ENCODE measurements at places on chromosomes 4 and X. TPM values are rescaled to one million over a fixed set of nuclear protein-coding genes. Genes with fewer than 3 reads are reported as not detected.
A peak's percentile ranks its signal among the peaks of the same experiment; 100 is the strongest.

GRCh38 chr4:3766036-3766784 is at the start of gene ADRA2C:
ADRA2C (plus strand) TSS chr4:3766385; CDS start chr4:3766607, 222 bp downstream.
- DNase-seq: no peak

- no peak for DNase-seq
Observed at GRCh38 chrX:11992271-11992670, 146.0 kb upstream of the FRMPD4 start.

DNA sequence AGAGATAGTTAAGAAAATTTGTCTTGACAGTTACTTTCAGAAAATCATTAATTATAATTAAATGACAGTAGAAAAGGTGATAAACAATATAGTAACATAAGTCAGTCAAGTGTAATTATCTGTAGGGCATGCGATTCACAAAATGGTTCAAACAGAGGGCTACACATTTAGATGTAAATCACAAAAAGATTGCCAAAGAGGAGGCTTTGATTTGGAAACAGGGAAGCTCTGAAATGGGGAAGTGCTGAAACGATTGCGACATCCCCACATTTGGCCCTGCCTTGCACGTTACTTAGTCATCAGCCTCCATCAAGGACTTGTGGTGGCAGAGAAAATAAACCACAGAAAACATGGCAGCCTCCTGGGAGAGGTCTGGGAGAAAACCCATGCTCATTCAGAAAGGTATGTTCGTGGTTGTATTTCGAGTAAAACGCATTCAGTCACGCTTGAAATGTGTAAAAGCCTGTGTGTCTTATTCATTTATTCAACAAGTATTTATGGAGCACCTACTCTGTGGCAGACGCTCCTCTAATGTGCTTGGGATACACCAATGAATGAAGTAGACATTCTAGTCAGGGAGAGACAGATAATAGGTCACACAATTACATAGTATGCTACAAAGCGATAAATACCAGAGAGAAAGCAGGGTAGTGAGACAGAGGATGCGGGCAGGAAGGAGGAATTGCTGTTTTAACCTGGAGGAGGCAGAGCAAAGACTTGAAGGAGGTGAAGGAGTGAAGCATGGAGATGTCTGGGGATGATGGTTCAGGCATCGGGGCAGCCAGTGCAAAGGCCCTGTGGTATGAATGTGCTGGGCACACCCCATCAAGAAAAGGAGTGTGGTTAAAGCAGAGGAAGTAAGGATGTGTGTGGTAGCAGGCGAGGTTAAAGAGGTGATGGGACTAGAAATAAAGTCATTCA is 7.8 kb downstream of the RBM47 start:
- DNase-seq: peak; percentile 40

GRCh38 chr4:7757501-7758471 is 181.9 kb downstream of the AFAP1 start:
- DNase-seq: no peak

GRCh38 chrX:98350940-98351339 is 1467.2 kb downstream of the RPA4 start:
- DNase-seq: no peak

- DNase-seq: no peak
Observed at GRCh38 chr4:51865717-51866116, 22.8 kb downstream of the DCUN1D4 start.

DNA sequence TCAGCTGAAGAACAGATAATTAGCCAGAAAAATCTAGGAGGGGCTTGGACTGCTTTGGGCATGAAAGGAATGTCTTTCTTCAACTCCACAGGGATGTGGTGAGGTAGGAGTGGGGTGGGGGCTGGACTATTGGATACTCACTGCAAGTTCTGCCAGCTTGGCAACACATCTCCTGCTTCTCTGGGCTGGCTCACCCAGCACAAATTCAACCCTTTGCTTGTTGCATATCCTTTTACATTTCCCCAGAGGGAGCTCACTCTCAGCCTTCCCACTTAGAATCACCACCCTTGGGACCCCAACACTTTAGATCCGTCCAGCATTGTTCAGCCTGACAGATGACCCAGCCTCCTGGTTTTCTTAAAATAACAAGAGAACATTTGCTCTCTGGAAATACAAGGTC is 120.6 kb downstream of the KDR start:
- no peak for DNase-seq

GRCh38 chr4:149050840-149051239 is 608.6 kb upstream of the NR3C2 start:
- DNase-seq: no peak

GRCh38 chr4:47238667-47239066 is 207.3 kb downstream of the GABRB1 start:
- no peak for DNase-seq

DNA sequence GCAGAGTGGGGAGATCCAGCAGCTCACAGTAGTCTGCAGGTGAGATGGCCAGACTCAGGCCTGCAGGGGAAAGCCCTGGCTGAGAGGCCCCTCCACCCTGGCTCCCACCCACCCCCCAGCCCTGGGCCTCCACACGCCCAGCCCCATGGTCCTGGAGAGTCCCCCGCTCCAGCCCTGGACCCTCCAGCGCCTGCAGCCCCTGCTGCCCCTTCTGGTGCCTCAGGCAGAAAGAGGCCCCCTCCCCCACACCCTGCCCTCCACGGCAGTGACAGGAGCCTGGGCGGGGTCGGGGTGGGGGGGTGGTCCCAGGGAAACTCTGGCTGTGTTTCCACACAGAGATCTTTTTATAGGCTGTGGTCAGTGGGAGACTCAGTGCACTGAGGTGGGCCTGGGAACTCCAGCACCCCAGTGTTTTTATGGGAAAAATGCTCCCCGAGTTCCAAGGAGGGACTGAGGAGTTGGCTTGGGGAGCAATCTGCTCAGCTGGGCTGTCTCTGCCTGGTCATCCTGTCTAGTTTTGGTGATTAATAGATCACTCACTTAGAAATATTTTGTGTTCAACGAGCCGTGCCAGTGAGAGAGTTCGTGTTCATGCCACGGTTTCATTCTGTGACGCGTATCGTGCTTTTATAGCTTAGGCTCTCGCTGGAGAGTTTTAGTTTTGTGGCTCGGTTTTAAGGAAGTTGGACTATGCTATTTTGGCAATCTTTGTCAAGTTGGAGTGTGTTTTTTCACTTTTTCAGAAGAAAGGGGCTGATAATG is 53.1 kb upstream of the HGFAC start:
- no peak for DNase-seq

GRCh38 chrX:113726009-113726408 is 857.9 kb upstream of the HTR2C start:
- DNase-seq: no peak

- DNase-seq: no peak
Observed at GRCh38 chr4:184814686-184815045, 11.1 kb downstream of the ACSL1 start.

DNA sequence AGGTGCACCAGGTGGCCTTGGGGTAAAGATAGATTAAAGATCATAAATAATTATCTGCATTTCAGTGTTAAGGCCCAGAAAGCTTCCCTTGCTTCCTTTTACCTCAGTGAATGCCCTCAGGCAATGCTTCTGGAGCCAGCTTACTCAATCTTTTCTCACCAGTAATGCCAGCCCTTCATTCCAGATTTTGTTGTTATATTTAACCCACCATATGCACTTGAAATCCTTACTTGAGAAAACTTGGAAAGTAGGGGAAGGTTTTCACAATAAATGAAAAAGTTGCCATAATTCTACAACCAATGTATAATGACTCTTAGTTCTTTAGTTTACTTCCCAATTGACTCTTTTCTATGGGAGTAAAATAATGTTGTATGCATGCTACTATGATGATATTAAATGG is 17.1 kb upstream of the PBDC1 start:
- DNase-seq: no peak

GRCh38 chrX:119602701-119603255 is 3.4 kb downstream of the NKRF start:
- no peak for DNase-seq

GRCh38 chr4:29966386-29966785 is 753.8 kb upstream of the PCDH7 start:
- DNase-seq: no peak

- DNase-seq: no peak
Observed at GRCh38 chr4:168651374-168651773, 154.5 kb downstream of the PALLD start.

GRCh38 chr4:128388352-128388630 is 100.7 kb upstream of the PGRMC2 start:
- DNase-seq: no peak

DNA sequence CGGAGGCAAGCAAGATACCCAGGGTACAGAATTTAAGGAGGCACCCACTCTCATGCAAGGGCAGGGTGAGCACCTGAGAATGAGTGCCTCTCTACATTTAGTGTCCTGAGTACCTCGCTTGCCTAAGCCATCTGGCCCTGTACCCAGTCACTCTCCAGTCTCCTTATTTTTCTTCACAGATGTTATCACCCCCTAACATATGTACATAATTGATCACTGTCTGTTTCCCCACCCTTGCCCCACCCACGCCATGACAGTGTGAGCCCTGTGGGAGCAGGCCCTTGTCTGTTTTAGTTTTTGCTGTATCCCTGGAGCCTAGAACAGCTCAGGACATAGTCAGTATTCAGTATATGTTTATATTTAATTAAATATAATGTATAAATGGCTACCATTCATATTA is 113.6 kb downstream of the SPRY1 start:
- DNase-seq: no peak

- no peak for DNase-seq
Observed at GRCh38 chr4:25632135-25632534, 23.5 kb upstream of the SLC34A2 start.

DNA sequence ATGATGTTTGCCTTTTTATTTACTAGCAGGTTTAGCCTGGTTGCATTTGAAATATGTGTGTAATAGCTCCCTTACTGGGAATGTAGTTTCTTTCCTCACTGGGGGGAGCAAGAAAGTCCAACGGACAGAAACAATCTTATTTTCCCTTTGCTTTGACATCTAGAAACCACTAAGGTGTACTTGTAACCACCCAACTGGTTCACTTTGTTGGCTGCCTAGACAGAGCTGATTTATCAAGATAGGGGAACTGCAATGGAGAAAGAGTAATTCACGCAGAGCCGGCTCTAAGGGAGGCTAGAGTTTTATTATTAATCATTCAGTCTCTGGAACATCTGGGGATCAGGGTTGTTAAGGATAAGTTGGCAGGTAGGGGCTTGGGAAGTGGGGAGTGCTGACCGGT is 30.3 kb downstream of the XG start:
- no peak for DNase-seq

- DNase-seq: no peak
Observed at GRCh38 chr4:147518086-147518485, 37.2 kb downstream of the EDNRA start.

- no peak for DNase-seq
Observed at GRCh38 chrX:17038681-17039161, 92.3 kb downstream of the REPS2 start.

- DNase-seq: no peak
Observed at GRCh38 chr4:3749081-3749480, 17.1 kb upstream of the ADRA2C start.

- no peak for DNase-seq
Observed at GRCh38 chr4:144289667-144290428, 149.3 kb upstream of the GYPA start.

DNA sequence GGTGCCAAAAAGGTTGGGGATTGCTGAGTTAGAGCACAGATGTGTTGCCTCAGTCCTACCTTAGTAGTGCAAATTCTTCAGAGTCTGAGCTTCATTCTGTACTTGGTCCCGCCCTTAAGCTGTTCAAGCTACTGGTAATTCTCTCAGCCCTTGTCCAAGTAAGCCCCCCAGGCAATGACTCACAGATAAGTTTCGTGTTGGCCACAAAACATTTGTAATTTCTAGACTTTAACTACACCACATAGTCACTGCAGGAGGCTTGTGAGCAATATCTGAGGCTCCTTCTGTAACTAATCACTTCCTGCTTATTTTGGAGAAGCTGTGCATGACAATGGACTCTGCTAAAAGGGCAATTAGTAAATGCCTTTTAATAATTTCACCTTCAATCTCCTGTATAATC is 1420.5 kb downstream of the PCDH7 start:
- DNase-seq: no peak

GRCh38 chrX:115259238-115259875 is 25.5 kb upstream of the LRCH2 start:
- no peak for DNase-seq

DNA sequence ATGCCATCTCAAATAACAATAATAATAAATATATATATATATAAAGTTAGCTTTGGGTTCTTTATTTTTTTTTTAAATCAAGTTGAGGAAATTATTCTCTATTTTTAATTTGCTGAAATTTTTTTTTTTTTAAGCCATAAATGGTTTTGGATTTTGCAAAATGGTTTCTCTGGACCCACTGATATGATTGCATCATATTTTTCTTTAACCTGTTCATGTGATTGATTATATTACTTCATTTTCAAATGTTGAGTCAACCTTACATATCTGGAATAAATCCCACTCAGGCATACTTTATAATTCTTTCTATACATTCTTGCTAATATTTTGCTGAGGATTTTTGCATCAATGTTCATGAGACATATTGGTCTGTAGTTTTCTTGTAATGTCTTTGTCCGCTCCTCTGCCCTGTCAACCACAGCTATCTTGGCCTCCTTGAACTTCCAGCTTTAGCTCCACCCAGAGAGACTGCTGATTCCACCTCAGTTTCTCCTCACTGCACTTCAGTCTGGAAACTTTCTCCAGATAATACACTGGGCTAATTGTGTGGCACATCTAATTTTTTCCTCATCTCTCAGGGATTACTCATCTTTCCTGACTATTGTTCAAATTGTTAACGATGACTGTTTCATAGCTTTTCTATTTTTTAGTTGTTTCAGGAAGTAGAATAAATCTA is 160.9 kb upstream of the GIMD1 start:
- no peak for DNase-seq

DNA sequence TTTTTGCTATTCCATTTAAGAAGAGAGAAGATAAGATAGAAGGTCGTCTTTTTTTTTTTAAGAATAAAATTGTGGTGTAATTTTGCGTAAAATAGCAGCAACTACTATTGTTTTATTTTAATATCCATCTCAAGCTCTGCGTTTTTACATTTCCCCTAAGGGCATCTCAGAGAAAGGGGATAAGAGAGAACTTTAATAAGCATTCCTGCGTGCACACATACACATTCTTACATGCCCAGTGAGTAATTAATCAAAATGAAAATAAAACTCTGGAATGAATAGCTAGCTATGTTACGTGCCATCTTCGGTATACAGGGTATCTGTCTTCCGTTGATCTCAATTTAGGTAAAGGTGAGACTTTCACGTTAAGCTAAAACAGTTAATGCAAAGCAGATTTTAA is 200.3 kb upstream of the TENM3 start:
- DNase-seq: no peak

GRCh38 chrX:44570522-44570921 is 27.9 kb upstream of the FUNDC1 start:
- no peak for DNase-seq

- no peak for DNase-seq
Observed at GRCh38 chrX:81779701-81780100, 577.8 kb downstream of the SH3BGRL start.

Gene MAGEA6
- total RNA-seq: not detected

Gene ZNF330
- 43.7 TPM for total RNA-seq

Gene TRPC3
- 0.55 TPM for total RNA-seq

Gene GPR173
- total RNA-seq: 0.08 TPM

Gene SGMS2
- total RNA-seq: not detected

Gene F8A3
- total RNA-seq: 11.9 TPM

Gene UTP3
- total RNA-seq: 39.1 TPM

Gene CHRDL1
- not detected for total RNA-seq

Gene FAM90A26
- total RNA-seq: not detected

Measured in activated naive CD8-positive, alpha-beta T cell treated with anti-CD3 and anti-CD28 coated beads, Interleukin-2, amount 10 ng/mL, durations not matched to agents 7 days and 5 days (primary cell).